ENCODE measurements at places on chromosomes 16 and 17.

- no peak for DNase-seq
These were observed 142.8 kb downstream of the PRKCA start for GRCh38 chr17:66445229-66445628.

- DNase-seq = peak; percentile 94
These were observed 344.3 kb downstream of the WWOX start for GRCh38 chr16:78443542-78444364.

GRCh38 chr17:16287563-16288027 lies 65.7 kb downstream of the CENPV start:
- peak; percentile 92 for DNase-seq

DNA sequence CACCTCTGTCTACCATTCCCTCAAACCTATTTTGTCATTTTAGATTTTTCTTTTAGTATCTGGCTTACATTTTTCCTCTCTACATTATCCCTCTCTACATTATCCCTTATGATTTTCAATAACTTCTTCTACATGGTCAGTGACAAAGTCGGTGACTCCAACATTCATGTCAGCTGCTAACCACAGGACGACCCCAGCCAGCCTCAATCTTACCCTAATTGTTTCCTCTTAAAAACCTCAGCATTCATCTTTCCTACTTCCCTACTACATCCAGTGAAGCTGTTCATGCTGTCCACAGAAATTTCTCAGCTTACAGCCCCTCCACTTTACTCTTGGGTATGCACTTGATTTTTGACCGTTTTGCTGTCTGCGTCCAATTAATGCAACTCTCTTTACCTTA lies 8.3 kb downstream of the MYH10 start:
- no peak for DNase-seq

- DNase-seq = no peak
These were observed 52.9 kb downstream of the SEC14L1 start for GRCh38 chr17:77193653-77194052.

DNA sequence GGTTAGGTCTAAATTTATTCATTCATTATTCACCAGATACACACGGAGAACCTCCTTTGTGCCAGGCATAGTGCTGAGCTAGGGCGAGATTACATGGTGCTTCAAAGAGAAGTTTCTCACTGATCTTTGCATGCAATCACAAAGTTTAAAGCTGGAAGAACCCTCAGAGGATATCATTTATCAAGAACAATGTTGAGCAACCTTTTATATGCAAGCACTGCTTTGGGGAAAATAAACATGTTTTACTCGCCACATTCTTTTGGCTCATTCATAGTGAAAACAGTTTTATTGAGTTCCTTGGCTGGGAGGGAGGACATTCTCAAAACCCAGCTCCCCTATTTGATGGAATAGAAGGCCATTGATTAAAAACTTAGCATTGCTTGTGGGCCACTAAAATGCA lies 49.8 kb upstream of the XYLT1 start:
- no peak for DNase-seq

DNA sequence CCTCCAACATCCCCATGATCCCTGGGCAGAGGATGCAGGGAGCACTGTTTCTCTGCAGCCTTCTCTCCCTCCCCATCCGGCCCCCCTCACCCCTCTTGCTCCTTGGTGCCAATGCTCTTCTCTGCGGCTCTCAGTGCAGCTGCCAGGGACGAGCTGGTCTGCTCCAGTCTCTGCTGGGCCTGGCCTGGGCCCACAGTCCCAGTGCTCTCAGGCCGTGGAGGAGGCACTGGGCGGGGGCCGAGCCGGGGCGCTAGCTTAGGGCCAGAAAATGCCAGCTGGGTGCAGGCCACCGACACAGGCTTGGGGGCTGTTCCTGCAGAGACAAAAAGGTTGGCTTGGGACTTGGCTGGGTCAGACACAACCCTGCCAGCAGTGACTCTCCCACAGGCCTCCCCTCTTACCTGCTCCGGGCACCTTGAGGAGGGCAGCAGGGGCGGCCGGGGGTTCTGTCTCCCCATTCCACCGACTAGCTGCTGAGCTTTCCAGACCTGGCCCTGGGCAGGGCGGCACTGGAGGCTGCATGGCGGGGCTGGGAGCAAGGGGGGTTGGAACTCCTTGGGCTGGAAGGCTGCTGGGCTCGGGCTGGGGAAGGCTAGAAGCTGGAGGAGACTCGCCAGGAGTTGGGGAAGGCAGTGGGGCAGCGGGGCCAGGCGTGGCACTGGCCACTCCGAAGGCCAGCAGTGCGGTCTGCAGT lies 13.8 kb downstream of the CASKIN2 start:
- DNase-seq = no peak

GRCh38 chr17:74520790-74521480 lies 10.3 kb downstream of the CD300LB start:
- no peak for DNase-seq

All from hematopoietic multipotent progenitor cell treated with erythropoietin and hydrocortisone succinate and interleukin-3 and kit ligand, for 4 days (in vitro differentiated cells).